ENCODE measurements at places on chromosomes 6 and 20.

DNA sequence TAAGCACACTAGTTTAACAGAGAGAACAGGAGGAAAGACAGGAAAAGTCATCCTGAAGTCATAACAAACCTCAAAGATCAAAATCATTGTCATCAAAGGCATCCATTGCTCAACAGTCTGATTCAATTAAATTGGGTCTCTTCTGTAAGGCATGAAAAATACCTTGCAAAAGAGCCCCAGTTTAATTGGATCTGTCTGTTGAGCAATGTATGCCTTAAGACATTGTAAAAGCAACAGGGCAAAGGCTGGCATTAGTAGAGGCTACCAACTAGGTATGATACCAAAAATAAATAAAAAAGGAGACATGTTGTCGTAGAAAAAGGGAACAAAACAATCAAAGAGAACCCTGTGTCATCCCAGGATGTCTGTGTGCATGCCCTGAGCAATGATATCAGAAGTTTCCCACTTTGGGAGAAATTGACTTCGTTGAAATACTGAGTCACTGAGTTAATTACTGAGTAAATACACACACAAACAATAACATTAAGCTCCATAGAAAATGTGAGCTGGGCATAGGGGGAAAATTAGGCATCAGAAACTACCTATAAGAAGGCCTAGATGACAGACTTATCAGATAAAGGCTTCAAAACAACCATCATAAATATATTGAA, 1013.8 kb upstream of the CITED2 start:
- DNase-seq = no peak

DNA sequence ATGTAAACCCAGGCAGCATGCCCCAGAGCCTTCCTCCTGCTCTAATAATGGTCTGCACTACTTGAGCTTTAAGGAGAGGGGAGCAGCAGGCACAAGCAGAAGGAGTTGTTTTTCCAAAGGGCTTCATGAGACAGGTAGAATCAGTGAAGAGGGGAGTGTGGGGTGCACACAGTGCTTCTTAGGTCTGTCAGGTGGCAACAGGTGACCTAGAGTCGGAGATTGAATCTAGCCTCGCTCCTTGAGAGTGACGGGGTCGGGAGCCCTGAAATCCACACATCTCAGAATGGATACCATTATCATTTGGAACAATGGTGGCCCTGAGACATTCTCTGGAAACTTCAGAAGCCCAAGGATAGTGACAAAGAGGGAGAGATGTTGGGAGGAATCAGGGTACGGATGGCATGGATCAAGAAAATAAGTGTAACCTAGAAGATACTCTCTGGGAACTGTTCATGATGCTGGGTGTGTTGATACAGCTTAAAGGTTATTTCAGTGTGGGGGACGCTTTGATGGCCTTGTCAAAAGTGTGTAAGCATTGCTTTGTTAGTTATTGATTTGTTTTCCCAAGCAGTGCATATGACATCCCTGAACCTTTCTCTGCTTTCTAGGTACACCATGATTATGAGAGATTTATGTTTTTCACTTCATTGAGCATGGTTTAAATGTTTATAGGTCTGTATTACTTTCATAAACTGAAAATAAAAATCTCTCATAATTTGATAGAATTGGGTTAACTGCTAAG, 77.8 kb upstream of the L3MBTL3 start:
- DNase-seq = no peak

GRCh38 chr6:83490217-83490807, 22.0 kb upstream of the PRSS35 start:
- no peak for DNase-seq

GRCh38 chr6:83815631-83816272, 37.4 kb upstream of the RIPPLY2 start:
- DNase-seq = no peak

GRCh38 chr6:3356056-3356823, 97.5 kb downstream of the PSMG4 start:
- no peak for DNase-seq

GRCh38 chr6:156060013-156060412, 604.4 kb upstream of the NOX3 start:
- no peak for DNase-seq

DNA sequence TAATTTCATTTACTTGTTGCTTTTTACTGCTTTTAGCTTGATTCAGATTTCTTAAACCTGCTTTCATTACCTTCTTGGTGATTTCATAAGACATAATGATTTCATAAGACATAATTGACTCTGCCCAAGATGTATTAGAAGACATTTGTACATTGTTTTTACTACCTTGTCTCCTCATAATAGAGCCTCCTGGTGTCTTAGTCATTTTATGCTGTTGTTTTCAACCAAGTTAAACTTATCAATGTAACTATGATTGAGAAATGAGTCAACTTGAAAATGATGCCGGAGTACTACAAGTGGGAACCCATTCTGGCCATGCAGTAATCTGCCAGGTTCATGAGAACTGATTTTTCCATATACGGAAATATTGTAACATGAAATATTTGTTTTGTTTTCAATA, 573.6 kb downstream of the MMUT start:
- DNase-seq = no peak

DNA sequence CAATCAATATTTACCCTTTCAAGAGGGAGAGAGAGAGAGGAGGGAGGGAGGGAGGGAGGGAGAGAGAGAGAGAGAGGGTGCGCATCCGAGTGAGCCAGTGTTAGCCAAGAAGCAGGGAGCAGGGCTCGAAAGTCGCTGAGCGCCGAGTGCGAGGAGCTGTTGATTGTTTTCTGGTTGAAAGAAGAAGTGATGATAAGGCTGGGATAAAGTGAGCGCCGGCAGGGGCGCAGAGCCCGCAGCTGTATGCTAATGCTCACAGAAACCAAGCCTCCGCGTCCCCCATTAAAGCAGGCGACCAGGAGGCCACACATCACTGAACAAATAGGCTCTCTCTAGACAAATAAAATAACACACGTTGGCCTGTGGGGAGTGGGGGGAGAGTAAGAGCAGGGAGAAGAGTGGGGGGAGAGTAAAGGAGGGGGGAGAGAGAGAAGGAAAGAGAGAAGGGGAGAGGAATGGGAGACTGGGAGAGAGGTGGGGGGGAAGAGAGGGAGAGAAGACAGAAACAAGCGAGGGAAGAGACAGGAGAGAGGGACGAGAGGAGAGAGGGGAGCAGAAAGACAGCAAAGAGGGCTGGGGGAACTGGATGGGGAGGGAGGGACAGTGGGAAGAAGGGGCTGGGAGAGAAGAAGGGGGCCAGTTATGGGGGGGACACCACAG, 5.0 kb upstream of the INSM1 start:
- DNase-seq = no peak

DNA sequence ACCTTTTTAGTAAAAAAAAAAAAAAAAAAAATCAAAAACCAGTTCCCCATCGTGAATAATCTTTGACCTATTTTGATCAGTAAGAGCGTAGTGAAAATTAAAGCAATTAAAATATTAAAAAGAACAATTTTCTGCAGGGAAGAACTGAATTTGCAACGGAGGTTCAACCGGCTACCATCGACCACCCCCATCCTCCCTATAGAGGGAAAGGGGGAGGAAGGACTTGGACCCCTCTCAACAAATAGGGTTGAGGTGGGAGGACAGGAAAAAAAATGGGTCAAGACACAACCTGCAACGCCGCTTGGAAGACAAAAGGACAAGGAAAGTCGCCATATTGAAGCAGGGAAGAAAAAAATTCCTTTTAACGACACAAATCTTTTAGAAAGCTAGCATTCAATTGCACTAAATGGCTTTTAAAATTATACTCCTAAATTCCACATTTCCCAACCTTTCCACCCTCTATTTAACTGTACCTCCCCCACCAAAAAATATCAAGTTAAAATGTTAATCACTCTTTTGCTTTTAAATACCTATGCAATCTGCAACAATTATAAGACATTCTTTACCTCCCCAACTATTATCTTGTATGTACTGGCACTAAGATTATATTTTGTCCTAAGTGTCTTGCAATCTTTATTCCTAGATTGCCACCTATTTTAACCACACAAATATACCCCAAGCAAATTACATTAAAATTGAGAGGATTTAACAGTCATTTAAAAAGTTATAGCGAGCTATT, 1.7 kb downstream of the PPP1R10 start:
- peak; percentile 25 for DNase-seq

GRCh38 chr20:59084041-59084850, 41.7 kb upstream of the PRELID3B start:
- DNase-seq = no peak

DNA sequence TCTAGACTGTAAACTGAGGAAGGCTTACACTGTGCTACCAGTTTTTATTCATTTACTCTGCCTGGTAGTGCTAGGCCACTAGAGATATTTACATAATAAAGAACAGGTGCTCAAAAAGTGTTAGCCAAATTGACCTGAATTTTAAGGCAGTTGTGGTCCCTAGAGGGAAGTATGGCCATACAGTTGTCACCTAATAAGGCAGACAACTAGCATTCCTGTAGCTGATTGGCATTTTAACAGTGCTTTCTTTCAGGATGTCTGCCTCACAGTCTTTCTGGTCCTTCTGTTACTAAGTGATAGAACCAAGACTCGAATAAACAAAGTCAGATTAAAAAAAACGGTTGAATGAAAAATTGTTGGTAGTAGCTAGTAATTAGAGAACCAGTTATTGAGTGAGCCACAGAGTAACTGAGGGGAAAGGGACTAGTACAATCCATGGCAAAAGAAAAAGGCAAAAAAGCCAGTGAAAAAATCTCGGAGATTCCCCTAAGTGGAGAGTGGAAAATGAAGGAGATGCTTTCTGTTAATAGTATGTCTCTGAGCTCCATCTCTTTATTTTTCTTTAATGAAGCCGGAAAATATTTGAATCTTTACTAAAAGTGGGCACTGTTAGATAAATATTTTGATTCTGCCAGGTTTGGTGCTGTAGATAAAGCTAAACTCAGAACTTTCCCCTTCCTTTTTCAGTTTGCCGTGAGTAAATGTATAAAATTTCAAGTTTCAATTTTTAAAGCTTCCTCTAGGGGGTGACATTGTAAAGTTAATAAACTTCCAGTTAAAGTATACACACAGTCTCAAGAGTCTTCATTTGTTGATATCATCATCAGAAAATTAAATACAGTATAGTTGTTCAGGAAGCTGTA, 9.1 kb downstream of the VTA1 start:
- DNase-seq = no peak

DNA sequence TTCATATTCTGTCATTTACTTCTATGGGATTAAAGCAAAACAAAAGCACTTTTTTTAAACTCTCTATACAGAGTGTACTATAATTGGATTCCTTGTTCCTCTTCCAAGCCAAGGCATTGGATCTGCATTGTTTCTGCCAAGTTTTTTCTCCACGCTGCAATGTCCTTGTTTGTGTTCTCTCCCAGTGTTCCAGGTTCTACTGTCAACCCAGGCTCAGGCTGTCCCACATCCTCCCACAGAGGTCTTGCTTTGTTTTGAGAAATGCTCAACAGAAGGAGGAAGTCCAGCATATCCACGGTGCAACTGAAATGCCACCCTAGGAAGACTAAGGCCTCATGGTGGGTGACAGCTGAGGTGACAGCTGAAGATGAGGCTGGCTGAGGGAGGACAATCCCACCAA, 287.1 kb upstream of the PRDM1 start:
- DNase-seq = no peak

DNA sequence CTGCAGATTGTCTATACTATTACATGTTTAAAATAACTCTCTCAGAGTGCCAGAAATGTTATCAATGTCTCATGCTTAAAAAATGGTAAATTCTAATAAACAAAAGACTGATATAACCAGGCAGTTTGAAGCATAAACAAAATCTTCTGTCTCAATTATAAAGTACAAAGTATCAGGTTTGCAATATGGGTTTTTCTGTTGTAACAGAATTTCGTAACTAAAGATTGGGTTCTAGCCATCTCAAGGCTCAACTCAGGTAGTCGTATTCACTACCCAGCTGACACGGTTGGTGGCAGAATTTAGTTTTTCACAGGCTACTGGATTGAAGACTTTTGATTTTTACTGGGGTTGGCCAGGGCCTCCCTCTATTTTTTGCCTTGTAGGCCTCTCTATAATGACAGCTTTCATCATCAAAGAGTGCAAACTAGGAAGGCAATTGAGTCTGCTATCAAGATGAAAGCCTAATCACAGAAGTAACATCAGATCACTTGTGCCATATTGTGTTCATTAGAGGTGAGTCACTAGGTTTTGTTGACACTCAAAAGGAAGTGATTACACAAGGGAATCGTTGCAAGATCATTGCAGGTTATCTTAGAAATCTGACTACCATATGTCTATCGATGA, 3.6 kb downstream of the CYP39A1 start:
- DNase-seq = no peak

GRCh38 chr6:37704066-37704465, 6.4 kb upstream of the MDGA1 start:
- DNase-seq = no peak

DNA sequence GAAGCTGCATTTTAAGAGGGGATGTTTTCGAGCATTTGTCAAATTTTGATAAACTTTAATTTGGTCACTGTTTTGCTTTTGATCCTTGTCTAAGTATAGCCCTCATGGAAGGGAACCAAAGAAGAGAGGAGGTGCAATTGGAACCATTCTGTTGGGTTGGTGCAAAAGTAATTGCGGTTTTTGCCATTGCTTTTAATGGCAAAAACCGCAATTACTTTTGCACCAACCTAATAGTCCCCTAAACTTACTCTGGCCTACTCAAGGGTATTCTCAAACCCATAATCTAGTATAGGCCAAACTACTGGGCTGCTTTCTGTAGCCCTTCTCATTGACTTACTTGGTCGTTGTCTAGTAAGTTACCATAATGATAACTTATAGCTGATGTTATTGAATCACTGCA, 634.7 kb downstream of the MAFB start:
- DNase-seq = no peak

DNA sequence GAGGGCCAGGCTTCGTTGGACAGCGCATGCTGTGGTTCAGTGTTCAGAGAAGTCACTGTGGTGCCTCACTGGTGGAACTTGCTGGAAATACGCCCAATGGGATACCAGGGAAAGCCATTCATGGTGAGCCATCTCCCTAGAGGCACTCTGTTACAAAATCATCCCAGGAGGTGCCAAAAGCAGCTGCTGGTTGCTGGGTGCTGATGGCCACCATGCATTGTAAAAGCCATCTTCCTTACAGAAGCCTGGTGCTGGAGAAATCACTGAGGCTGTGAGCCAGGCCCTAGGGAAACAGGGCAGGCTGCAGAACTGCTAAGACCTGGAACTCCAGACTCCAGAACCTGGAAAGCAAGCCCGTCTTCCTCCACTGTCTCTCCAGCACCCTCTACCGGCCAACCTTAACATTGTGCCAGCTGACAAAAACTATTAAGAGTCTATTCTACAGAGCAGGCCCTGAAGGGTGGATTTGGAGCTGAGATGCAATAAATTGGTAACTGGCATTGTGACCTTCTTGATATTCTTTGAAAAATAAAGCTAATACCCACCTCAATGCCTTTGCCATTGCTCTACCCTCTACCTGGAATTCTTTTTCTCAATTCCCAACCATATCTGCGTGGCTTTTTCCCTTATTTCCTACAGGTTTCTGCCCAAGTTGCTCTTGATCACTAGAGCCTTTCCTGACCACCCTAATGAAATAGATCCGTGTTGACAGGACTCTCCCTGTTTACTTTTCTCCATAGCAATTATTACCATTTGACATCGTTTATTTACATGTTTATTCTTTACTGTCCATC, 18.5 kb downstream of the SNRPB start:
- DNase-seq = peak; percentile 62

DNA sequence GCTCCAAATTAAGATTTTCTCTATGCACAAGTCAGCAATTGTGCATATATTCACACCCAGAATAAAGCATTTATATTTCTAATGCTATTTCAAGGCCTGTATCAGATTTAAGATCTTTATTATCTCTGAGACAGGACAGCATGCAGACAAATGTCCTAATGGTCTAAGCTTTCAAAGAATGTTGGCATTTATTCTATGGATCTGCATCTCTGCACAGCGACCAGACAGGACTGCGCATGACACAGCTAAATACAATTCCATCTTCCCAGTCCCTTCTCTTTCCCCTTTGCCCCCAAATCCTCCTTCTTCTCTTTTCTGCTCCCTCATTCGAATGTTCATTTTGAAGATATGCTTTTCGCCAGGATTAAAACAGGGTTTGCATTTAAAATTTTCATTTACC, 478.5 kb downstream of the PKHD1 start:
- DNase-seq = no peak
